ENCODE measurements at places on chromosomes 5 and 9.

GRCh38 chr9:116504081-116504480 is 183.0 kb upstream of the TRIM32 start:
- DNase-seq, result no peak

DNA sequence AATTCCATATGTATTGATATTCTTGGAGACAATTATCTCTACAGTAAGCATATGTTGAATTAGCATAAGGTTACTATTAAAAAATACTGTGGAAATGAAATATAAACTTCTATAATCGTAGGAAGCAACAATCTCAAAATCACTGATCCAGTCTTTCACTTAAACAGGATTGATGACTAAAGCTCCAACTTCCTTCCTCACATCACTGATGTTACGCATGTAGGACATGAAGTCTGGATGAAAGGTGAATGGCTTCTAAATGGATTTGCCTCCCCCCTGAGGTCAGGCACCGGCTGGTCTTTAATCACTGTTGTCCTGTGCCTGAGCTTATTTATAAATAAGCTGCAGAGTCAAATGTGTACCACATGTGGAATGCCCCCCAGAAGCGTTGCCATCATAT is 157.1 kb upstream of the NFIB start:
- no peak for DNase-seq

DNA sequence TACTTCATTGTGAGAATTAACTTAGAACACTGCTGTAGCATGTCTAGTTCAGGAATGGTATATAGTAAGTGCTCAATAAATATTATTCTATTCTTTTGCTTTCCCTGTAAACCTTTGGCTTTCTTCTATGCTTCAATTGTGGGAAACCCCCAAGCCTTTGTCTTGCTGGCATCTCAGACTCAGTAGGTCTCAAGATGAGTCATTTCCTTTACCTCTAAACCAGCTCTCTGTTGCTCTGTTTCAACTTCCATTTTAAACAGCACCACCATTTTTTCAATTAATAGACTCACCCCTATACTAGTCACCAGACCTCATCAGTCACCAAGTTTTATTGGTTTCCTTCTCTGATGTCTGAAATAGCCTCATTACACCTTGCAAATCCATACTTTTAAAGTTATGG is 43.5 kb downstream of the DMAC1 start:
- DNase-seq, result no peak

DNA sequence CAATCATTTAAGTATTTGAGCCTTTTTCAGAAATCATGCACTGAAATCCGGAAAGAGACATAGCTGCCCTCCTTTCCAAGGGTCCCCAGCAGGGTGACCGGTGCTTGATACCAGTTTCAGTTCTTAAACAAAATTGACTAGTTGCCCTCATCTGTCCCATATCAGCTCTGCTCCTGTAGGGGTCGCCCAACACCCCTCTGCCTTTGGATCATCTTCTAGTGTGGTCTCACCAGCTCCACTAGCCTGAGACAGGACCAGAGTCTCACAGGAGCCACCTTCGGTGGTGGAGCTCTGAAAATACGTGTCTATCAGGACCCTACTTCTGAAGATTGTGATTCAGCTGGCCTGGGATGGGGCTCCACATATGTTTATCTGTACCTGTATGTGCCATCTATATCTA is 428.2 kb downstream of the ENC1 start:
- peak; percentile 39 for DNase-seq

- no peak for DNase-seq
Measured at GRCh38 chr5:38757451-38758245, 88.2 kb upstream of the OSMR start.

GRCh38 chr5:6840136-6840793 is 127.0 kb downstream of the TENT4A start:
- DNase-seq, result no peak

GRCh38 chr5:123546657-123547056 is 34.7 kb downstream of the CSNK1G3 start:
- no peak for DNase-seq

DNA sequence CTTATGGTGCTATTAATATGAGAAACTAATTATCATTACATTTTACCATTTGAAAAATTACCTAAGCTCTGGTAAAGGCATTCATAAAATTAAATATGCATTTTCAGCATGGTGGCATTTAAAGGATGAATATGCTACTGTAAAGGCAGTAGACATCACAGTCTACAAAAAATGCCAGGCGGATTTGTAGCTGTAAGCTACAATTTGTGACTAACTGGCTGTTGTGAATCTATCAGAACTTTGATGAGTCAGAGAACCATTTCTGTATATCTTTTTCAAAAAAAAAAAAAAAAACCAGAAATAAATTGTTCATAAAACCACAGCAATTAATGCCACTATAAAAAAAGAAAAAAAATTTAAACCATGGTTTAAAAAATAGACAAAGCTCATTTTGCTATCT is 186.3 kb downstream of the NFIB start:
- no peak for DNase-seq

GRCh38 chr5:1867815-1868143 is 14.9 kb downstream of the IRX4 start:
- DNase-seq, result no peak

- DNase-seq, result no peak
Measured at GRCh38 chr5:109688630-109688969, 1.1 kb upstream of the MAN2A1 start.
